ENCODE measurements at places on chromosomes 13 and 19.

DNA sequence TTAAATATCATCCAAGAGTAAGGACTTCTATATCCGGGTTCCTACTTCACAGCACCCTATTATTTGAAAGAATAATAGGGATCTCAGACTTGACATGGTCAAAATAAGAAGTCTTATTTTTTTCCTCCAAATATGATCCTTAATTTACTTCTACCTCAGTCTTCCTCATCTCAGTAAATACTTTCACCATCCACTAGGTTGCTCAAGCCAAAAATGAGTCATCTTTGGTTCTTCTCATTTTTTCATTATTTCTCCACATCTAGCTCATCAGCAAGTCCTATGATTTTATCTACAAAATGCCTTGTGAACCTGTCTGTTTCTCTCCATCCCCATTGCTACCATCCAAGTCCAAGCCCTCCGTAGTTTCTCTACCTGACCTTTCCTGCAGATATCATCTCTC is 121.9 kb upstream of the GJB6 start:
- peak; percentile 75 for DNase-seq

DNA sequence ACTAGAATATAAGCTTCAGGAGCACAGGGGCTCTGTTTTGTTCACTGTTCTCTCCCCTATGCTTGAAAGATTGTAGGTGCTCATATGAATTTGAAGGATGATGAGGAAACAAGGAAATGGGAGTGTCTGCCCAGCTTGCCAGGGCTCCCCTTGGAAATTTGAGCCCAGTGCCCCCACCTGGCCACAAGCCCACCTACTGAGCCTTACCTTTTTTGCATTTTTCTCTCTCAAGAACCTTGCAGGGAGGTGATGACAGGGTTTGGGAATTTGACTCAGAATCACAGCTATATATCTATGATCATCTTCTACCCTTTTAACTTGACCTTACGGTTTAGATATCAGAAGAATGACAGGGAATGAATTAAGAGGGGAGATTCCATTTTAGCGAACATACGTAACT is 33.8 kb downstream of the SERP2 start:
- no peak for DNase-seq

DNA sequence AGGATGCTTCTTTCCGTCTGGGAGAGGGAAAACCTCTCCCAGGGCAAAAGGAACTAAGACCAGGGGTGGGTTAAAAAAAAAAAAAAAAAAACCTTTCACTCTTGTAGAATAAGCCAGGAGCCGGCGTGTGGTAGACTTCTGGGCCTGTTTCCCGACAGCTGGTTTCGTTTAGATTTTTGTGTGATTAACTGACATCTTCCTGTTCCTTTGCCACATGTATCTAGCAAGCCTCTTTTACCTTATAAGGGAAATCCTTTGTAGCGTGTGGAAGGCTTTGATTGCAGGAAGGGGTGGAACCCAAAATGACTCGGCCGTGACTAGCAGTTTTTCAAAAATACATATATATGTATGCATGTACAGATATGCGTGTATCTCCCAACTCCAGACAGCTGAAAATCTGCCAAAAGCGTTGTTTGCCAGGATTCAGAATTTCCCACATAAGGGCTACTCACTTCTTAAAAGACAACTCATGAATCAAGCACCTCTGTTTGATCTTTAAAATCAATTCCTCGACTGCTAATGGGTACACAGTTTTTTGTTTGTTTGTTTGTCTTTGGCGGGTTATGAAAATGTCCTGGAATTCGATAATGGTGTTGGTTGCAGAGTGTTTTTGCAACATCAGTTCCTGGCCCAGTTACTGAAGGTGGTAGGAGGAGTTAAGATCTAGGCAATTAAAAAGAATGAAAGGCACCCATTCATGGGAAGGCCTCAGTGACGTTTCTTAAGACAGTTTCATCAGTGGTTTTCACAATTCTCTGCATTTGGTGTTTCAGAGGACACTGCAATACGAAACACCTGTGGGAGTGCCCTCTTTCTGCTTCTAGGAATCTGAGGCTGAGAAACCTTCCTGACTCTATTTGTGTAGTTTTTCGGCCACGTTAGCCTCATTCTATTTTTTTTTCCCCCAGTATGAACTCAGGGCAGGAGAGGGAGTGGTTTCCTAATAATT is 2.7 kb downstream of the TPM4 start:
- DNase-seq: peak; percentile 97

GRCh38 chr19:5681391-5682106 is 722 bp downstream of the HSD11B1L start:
- DNase-seq: no peak

DNA sequence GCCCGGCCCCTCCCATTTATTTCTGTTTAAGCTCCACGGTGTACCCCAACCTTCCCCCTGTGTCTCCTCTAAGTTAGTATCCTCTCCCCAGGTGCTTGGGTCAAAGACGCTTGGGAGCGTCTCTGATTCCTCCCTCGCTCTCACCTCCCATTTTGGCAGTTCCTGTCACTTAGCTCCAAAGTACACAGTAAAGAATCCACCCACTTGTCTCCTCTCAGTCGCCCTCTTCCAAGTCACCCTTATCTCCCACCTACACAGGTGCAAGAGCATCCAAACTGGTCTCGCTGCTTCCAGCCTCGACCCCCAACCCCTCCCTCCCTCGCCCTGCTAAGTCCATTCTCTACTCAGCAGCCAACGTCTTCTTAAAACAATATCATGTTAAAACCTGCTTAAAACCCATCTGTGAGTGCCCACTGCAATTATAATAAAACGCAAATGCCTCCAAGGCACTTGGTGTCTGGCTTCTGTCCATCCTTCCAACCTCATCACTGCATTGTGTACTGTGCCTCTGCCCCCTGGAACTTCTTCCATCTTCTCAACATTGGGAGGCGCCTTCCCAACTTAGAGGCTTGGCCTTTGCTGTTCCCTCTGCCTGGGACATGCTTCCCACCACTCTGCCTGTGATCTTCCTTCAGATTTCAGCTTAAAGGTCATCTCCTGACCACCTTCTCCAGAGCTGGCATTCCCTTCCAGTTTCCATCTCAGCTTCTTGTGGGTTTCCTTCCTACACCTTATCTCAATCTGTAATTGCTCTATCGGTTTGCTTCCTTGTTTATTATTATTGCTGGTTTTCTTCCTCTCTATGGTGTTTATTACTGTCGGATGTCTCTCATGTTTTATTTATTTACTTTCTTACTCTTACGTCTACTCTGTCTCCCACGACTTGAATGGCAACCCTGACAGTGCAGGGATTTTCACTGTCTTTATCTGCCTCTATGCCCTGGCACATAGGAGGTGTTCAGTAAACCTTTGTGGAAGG is 9.5 kb upstream of the KLK14 start:
- no peak for DNase-seq

DNA sequence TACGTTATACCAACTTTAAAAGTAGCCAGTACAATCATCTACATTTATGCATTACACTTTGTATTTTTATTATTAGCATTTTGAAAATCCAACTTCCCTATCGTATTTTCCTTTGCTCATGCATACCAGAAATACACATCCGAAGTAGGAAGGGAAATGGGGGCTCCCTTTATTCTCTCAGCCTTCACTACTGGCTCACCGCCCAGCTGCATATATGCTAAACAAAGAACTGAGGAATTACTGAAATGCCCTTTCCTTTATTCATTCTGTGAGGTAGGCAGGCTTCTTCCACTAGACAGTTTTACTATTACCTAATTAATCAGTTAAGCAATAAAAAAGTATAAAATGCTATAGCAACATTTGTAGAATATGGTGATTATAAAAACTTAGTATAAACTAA is 291.6 kb downstream of the KLF12 start:
- peak; percentile 33 for DNase-seq

GRCh38 chr19:50380751-50381151 is 3.4 kb upstream of the POLD1 start:
- no peak for DNase-seq
